Mesothelial cell of epicardium (in vitro differentiated cells): ENCODE measurements at places on chromosomes 5 and 9. TPM values are rescaled to one million over a fixed set of nuclear protein-coding genes. Genes with fewer than 3 reads are reported as not detected.

The PCDHA1 gene
- total RNA-seq: not detected in 3 replicates

- H3K36me3 ChIP-seq: no peaks in the 10 kb centered on the region
- no peak for DNase-seq
- H3K27me3 ChIP-seq: no peaks in the 10 kb centered on the region
- peak overlapping the region; percentile 74 for H3K27ac ChIP-seq
- H3K4me3 ChIP-seq: no peak overlapping the region
These were observed 226.6 kb downstream of the SNX18 start for GRCh38 chr5:54743997-54744788.

The IRGM gene
- total RNA-seq: 0.24 to 0.79 TPM (median 0.45 TPM) in 3 replicates

DNA sequence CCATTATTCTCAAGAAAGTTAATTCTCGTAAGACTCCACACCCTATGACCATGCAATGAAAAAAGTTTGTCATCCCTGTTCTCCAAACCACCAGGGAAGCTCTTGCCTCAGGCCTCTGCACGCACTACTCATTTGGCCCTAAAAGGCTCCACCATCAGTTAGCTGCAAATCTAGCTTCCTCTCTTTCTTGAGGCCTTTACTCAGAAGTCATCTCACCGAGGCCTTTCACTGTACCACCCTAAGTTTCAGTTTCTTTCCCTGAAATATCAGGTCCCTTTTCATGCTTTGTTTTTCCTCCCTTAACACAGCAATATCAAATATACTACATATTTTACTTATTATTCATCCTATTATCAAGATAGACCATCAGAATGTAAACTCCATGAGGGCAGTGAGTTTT, 39.1 kb downstream of the OXCT1 start:
- peaks cover 11% of the 10 kb centered on the region for H3K4me1 ChIP-seq
- H3K36me3 ChIP-seq: peaks cover 40% of the 10 kb centered on the region
- H3K27me3 ChIP-seq: no peaks in the 10 kb centered on the region
- no peak overlapping the region for H3K27ac ChIP-seq

GRCh38 chr9:100317706-100318105, 35.0 kb downstream of the TEX10 start:
- DNase-seq: no peak
- H3K4me1 ChIP-seq: peaks cover 2% of the 10 kb centered on the region
- no peaks in the 10 kb centered on the region for H3K27me3 ChIP-seq

- H3K27ac ChIP-seq: no peak within 1 kb of the TSS
- no peak within 1 kb of the TSS for H3K4me3 ChIP-seq
- H3K36me3 ChIP-seq: no peaks in the 10 kb centered on the region
- H3K4me1 ChIP-seq: peaks cover 50% of the 10 kb centered on the region
These were observed at the start of gene FREM1 for GRCh38 chr9:14909961-14910805. Gene FREM1, minus strand, starts transcription at chr9:14910428. Its CDS starts 41,451 bp downstream, at chr9:14868977.

DNA sequence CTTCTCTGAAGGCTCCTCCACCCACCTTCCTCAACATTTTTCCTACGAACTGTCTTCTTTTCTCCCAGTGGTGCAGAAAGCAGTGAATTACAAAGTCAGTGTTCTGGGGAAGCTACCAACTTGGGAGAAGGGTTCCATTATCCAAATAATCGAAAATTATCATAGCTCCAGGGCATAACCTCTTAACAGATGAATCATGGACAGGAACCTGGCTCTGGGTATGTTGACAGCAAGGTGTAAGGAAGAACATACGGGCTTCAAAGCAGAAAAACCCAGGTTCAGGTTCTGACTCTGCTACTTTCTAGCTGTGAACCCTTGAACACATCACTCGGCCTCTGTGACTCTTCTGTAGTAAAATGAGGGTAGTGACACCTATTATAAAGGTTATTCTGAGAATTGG, 351.3 kb downstream of the ENC1 start:
- H3K4me1 ChIP-seq: peaks cover 12% of the 10 kb centered on the region
- no peak for DNase-seq

GRCh38 chr5:143016777-143017516, 246.8 kb downstream of the ARHGAP26 start:
- H3K36me3 ChIP-seq: peaks cover 4% of the 10 kb centered on the region
- peaks cover 12% of the 10 kb centered on the region for H3K4me1 ChIP-seq
- no peak for DNase-seq
- no peak overlapping the region for H3K4me3 ChIP-seq
- H3K27ac ChIP-seq: peak overlapping the region; percentile 71

The KIF4B gene
- 0.07 to 0.11 TPM in 2 of 3 replicates, not detected in the other for total RNA-seq

- no peaks in the 10 kb centered on the region for H3K36me3 ChIP-seq
- DNase-seq: no peak
- H3K27me3 ChIP-seq: no peaks in the 10 kb centered on the region
- H3K4me1 ChIP-seq: no peaks in the 10 kb centered on the region
- H3K27ac ChIP-seq: no peak overlapping the region
- no peak overlapping the region for H3K4me3 ChIP-seq
These were observed 447.3 kb upstream of the ARRDC3 start for GRCh38 chr5:91830361-91830953.

- H3K4me3 ChIP-seq: no peak overlapping the region
- peak overlapping the region; percentile 9 for H3K27ac ChIP-seq
- H3K36me3 ChIP-seq: no peaks in the 10 kb centered on the region
- no peak for DNase-seq
- H3K4me1 ChIP-seq: peaks cover 31% of the 10 kb centered on the region
These were observed 5.1 kb downstream of the MYMK start for GRCh38 chr9:133519693-133520092.

The SHLD3 gene
- total RNA-seq: 3.5 to 4.0 TPM (median 3.7 TPM) in 3 replicates

- no peaks in the 10 kb centered on the region for H3K27me3 ChIP-seq
- H3K4me3 ChIP-seq: no peak overlapping the region
- H3K36me3 ChIP-seq: no peaks in the 10 kb centered on the region
- no peak overlapping the region for H3K27ac ChIP-seq
These were observed 17.0 kb downstream of the BTF3 start for GRCh38 chr5:73515232-73515631.

DNA sequence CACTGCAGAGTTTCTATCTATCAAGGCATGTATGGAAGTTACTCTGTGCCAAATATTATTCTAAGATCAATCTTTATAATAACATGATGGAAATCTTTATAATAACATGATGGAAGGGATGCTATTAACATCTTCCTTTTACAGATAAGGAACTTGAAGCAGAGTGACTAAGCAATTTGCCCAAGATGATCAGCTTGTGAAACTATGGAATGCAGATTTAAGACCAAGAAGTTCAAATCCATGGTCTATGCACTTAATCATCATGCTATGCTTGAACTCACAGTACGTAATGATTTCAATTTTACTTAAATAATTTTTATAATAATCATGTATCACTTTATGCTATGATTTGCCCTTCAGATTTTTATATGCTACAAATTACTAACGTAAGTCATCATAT, 123.1 kb downstream of the DNAH5 start:
- no peaks in the 10 kb centered on the region for H3K27me3 ChIP-seq
- H3K4me3 ChIP-seq: no peak overlapping the region

The PCDHA5 gene
- total RNA-seq: 3.6 to 3.7 TPM (median 3.6 TPM) in 3 replicates

- DNase-seq: no peak
- peaks cover 36% of the 10 kb centered on the region for H3K4me1 ChIP-seq
- no peak overlapping the region for H3K4me3 ChIP-seq
- peak overlapping the region; percentile 71 for H3K27ac ChIP-seq
- H3K36me3 ChIP-seq: no peaks in the 10 kb centered on the region
These were observed 121.3 kb downstream of the LHFPL2 start for GRCh38 chr5:78527054-78527859.

The SPRY4 gene
- total RNA-seq: 21.3 to 21.5 TPM (median 21.4 TPM) in 3 replicates

The ERGIC1 gene
- 107 to 110 TPM (median 109 TPM) in 3 replicates for total RNA-seq

- no peaks in the 10 kb centered on the region for H3K27me3 ChIP-seq
- no peak for DNase-seq
- H3K36me3 ChIP-seq: no peaks in the 10 kb centered on the region
- peaks cover 3% of the 10 kb centered on the region for H3K4me1 ChIP-seq
- peak overlapping the region; percentile 10 for H3K4me3 ChIP-seq
These were observed 14.0 kb upstream of the PWWP2A start for GRCh38 chr5:160133071-160133917.

The TMEM38B gene
- total RNA-seq: 12.3 to 14.8 TPM (median 14.1 TPM) in 3 replicates

DNA sequence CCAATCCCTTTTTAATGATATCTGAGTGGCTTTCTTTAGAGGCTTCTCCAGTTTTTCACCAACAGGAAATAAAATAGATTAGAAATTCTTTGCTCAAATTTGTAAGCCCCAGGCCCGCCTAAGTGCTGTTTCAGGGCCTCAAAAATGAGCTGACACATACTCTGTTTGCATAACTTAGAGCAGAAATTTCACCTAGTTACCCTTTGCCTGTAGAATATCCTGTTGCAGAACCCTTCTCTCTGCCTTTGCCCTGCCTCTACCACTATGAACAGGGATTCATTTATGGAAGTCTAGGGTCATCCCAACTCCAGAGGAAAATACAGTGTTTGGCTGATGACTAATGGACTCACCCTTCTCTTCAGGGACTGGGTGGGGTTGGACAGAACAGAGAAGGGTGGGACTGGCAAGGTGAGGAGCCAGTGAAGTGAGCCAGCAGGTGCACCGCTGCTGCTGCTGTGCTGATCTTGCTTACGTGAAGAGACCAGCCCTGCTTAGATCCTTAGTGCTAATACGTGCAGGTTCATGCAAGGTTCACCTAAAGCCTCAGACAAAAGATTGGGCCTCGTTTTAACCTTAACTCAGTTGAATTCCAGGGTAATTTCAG, 22.8 kb downstream of the OSTF1 start:
- H3K27ac ChIP-seq: peak overlapping the region; percentile 45
- peaks cover 20% of the 10 kb centered on the region for H3K4me1 ChIP-seq

The B4GALT7 gene
- total RNA-seq: 37.4 to 42.0 TPM (median 39.8 TPM) in 3 replicates

GRCh38 chr9:135468854-135469521, 10.6 kb upstream of the PPP1R26 start:
- no peaks in the 10 kb centered on the region for H3K27me3 ChIP-seq
- peak overlapping the region; percentile 51 for H3K4me3 ChIP-seq
- no peaks in the 10 kb centered on the region for H3K36me3 ChIP-seq
- DNase-seq: no peak

DNA sequence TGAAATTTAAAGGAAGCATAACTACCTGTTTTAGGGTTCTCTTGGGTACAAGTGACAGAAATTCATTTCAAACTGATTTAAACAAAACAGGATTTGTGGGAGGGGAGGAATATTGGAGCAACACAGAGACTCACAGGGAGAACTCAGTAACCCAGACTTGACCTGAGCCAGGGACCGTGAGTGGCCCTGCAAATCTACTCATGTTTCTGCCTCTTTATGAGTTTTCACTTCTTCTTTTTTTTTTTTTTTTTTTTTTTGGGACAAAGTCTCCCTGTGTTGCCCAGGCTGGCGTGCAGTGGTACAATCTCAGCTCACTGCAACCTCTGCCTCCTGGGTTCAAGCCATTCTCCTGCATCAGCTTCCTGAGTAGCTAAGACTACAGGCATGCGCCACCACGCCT, 405.6 kb upstream of the ZNF608 start:
- H3K4me1 ChIP-seq: peaks cover 43% of the 10 kb centered on the region
- H3K4me3 ChIP-seq: no peak overlapping the region
- no peak for DNase-seq
- no peaks in the 10 kb centered on the region for H3K27me3 ChIP-seq
- no peak overlapping the region for H3K27ac ChIP-seq
- no peaks in the 10 kb centered on the region for H3K36me3 ChIP-seq

GRCh38 chr5:96004754-96005153, 43.1 kb upstream of the ELL2 start:
- no peak overlapping the region for H3K27ac ChIP-seq
- H3K4me1 ChIP-seq: no peaks in the 10 kb centered on the region
- no peaks in the 10 kb centered on the region for H3K36me3 ChIP-seq

- DNase-seq: no peak
- no peak overlapping the region for H3K27ac ChIP-seq
- H3K27me3 ChIP-seq: no peaks in the 10 kb centered on the region
- peaks cover 13% of the 10 kb centered on the region for H3K4me1 ChIP-seq
These were observed 1.1 kb downstream of the SRD5A1 start for GRCh38 chr5:6634306-6634705.

The PGGT1B gene
- 40.3 to 41.6 TPM (median 40.9 TPM) in 3 replicates for total RNA-seq

DNA sequence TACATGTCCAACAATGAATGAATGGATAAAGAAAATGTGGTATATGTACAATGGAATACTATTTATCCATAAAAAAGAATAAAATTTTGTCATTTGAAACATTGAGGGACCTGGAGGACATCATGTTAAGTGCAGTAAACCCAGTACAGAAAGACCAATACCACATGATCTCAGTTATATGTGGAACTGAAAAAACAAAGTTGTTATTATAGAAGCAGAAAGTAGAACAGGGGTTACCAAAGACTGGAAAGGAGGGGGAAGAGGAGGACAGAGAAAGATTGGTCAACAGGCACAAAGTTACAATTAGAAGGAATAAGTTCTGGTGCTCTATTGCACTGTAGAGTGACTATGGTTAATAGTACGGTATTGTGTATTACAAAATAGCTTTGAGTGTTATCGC, 233.8 kb downstream of the SEMA6A start:
- H3K4me3 ChIP-seq: no peak overlapping the region
- H3K27me3 ChIP-seq: no peaks in the 10 kb centered on the region
- peaks cover 20% of the 10 kb centered on the region for H3K36me3 ChIP-seq
- H3K4me1 ChIP-seq: peaks cover 2% of the 10 kb centered on the region
- DNase-seq: no peak

The LOX gene
- total RNA-seq: 16.3 to 17.4 TPM (median 16.9 TPM) in 3 replicates

DNA sequence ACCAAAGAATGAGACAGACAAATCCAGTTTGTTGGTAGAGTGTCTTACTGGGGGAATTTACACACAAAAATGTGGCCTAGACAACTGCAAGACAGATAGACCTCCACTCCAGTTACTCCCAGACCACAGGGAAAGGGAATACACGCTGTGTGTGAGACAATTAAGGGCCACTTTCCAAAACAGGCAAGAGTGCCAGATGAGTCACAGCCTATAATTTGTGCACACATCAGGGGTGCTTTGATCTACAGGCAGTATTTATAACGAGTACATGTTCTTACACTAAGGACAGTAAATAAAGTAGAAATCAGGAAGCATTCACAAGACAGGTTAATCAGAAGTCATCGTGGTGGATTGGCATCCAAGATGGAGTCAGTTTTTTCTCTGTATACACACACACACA, 114.8 kb downstream of the ZNF622 start:
- H3K4me1 ChIP-seq: no peaks in the 10 kb centered on the region
- no peak for DNase-seq
- no peaks in the 10 kb centered on the region for H3K36me3 ChIP-seq
- no peak overlapping the region for H3K27ac ChIP-seq

GRCh38 chr5:161857358-161857757, 9.4 kb downstream of the GABRA1 start:
- H3K27ac ChIP-seq: no peak overlapping the region
- no peaks in the 10 kb centered on the region for H3K36me3 ChIP-seq
- H3K4me1 ChIP-seq: no peaks in the 10 kb centered on the region
- H3K27me3 ChIP-seq: peaks cover 19% of the 10 kb centered on the region

The OMD gene
- not detected in 3 replicates for total RNA-seq

The IL9 gene
- total RNA-seq: not detected in 3 replicates

DNA sequence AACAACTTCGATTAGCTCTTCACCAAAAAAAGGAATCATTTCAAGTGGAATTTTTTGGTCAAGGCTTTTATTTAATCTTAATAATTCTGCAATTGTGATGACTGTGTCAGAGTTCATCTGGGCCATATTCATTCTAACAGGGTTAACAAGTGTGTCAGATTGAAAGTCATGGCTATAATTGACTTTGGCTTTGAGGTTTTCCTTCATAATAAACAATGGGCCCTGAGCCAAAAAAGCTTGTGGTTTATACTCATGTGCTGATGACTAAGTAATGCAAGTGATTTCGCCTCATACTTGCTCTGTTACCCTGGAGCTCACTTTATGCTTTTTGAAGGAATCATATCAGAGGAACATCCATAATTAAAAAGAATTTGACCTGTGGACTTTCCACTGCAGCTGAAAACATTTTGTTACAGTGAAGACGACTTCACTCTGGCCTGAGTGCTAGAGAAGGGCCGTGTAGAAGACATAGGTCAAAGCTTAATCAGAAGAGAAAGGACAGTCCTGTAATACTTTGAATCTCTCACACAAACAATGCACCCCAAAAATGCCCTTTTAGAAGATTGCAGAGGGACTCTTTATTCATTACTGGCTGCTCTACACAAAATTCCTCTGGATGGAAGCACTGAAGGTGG, 101.7 kb downstream of the GDNF start:
- no peak overlapping the region for H3K27ac ChIP-seq
- no peak for DNase-seq
- H3K4me3 ChIP-seq: no peak overlapping the region
- H3K4me1 ChIP-seq: peaks cover 16% of the 10 kb centered on the region
